ENCODE measurements at places on chromosomes 2 and 18.
A peak's percentile ranks its signal among the peaks of the same experiment; 100 is the strongest.

GRCh38 chr2:112958428-112959108 lies 19.2 kb upstream of the IL36G start:
- DNase-seq: no peak

GRCh38 chr18:53544917-53545316 lies 679.6 kb downstream of the MBD2 start:
- no peak for DNase-seq

DNA sequence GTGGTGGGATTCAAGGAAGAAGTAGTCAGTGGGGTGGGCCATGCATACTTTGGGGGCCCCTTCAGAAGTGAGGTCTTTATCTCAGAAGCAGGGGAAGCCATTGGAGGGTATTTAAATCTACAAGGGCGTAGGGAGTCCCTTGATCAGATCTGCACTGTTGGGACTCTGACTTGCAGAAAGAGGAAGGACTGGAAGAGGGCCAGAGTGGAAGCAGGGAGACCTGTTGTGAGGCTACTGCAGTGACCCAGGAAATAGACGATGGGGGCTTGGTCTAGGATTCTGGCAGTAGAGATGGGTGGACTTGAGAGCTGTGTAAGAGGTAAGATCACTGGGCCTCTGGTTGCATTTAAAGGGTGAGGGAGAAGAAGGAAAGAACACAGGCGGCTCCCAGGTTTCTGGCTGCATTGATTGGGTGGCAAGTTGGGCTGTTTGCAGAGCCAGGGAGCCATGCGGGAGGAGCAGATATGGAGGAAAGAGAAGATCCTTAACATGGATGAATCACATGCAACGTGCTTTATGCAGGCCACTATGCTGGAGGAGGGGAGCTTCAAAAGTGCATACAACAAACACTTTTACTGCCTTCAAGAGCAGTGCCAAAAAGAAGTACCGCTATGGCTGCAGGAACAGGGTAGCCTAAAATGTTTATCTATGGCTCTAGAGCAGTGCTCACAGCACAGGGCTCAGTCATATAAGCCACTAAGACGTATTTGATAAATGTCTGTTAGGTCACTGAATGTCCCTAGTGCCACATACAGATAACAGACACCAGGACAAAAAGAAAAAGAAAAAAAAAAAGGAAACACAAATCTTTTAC lies 2.3 kb downstream of the SFXN5 start:
- DNase-seq: no peak

DNA sequence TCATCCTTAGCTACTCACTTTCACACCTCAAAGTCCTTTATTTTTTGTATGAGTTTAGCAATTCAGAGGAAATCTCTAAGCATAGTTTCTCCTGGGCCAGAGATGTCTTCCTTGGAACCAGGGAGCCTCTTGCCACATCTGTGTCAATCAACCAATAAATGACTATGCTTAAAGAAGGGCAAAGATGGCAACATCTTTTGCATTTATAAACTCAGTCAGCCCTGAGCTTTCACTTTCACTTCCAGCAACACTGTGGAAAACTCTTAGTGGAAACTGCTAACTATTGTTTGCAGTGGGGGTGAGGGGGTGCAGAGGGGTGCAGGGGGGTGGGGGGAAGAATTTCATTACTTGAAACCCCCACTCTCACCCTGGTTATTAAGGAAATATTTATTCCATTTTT lies 3.4 kb downstream of the ACVR1C start:
- DNase-seq: no peak

DNA sequence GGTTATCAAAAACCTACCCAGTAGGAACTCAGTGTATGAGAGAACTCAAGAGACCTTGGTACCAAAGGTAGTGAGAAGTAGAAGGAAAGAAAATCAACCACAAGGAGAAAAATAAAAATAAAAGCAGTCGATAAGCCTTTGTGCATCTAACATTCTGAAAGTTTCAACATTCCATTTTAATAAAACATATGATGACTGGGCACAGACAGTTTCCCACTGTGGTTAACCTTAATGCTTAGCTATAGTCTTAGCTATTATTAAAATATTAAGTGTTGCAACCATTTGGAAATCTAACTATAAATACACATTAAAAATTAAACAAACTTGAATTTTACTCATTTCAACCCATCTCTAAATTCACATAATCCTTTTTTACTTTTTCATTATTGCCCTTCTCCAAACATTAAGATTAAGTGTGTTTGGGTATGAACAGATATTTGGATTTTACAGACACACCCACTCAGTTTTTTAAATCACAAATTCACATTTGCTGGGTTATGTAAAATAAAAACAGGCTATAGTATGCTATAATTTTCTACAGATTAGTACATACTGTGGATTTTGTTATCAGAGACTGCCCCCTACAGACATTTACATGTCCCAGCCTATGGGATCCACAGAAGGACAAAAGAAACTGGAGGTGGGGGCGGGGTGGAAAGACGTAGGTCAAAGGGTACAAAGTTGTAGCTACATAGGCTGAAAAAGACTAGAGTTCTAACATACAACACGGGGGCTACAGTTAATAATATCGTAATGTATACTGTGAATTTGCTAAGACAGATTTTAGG lies 32.8 kb downstream of the SRBD1 start:
- DNase-seq: no peak

DNA sequence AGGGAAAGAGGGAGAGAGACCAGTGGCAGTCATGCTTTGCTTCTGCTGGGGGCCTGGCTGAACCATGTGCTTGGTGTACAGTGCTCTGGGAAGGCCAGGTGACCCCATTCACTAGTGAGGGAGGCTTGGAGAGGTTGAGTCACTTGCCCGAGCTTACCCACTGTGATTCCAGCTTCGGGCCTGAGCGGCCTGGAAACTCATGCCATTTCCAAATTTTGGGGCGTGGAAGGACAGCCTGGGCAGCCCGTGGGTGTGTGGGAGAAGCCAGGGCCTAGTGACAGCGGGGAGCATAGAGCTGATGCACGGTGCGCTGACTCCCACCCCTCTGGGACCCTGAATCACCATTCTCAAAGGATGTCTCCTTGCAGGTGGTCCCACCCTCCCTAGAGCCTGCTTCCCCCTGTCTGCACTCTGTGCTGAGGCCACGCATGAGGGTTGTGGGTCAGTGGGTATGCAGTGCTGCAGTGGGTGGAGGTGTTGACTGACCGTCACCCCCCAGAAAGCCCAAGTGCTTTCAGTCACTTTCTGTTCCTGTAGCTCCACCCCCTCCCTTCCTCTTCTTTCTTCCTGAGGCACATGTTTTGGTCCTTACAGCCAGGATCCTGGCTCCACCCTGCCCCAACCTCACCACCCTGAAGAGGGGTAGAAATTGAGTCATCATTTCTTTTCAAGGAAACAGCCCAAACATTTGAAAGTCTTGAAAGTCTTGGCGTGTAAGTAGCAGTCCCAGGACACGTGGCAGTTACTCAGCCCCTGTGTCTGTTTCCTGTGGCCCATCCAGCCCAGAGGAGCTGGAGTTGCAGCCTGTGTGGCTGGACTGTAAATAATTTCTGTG lies 69.3 kb upstream of the MCFD2 start:
- peak; percentile 45 for DNase-seq

DNA sequence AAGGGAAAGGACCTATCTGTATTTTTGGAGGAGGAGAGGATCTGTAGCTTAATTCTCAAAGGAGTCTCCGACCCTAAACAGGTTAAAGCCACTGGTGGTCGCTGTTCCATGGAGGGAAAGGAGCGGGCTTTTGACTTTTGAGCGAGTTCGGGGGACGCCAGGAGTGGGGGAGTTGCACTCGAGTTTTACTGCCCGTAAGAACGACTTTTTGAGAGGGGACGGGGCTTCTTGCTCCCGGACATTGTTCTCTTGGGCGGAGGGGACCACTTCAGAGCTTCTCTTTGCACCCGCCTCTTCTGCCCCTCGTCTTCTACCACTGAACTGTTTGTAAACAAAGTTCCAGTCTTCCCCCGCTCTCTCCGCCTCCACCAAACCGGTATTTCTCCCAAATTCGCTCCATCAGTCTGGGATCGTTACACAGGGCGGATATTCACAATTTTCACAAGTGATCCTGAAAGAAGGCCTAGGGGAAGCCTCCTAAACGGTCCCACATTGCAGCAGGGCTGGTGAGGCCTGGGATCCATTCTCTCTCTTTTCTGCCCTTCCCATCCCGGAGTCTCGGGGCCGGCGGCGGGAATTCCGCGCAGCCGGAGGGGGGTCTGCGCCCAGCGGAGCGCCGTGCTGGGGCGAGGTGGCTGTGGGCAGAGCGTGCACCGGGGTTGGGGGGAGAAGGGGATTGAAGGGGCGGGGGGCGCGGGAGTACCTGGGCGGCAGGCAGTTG lies 6.6 kb downstream of the DLX2 start:
- DNase-seq: no peak

GRCh38 chr2:225074366-225074765 lies 32.1 kb upstream of the DOCK10 start:
- DNase-seq: no peak

DNA sequence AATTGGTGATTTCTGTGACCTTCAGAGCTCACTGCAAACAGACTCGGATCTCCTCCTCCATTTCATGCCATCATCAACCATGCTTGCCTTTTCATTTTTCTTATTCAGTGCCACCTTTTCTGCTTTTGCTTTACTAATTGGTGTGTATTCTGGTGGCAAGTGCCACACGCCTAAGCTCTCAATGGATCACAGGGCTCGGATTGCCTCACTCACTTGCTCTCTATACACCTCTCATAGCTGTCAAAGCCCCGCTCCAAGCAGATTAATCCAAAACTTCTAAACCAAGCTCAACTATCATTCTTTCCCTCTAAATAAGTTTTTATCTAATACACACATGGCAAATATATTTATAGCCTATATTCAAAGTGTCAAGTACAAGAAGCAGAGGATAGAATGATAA lies 86.4 kb downstream of the PLEKHM3 start:
- DNase-seq: no peak

DNA sequence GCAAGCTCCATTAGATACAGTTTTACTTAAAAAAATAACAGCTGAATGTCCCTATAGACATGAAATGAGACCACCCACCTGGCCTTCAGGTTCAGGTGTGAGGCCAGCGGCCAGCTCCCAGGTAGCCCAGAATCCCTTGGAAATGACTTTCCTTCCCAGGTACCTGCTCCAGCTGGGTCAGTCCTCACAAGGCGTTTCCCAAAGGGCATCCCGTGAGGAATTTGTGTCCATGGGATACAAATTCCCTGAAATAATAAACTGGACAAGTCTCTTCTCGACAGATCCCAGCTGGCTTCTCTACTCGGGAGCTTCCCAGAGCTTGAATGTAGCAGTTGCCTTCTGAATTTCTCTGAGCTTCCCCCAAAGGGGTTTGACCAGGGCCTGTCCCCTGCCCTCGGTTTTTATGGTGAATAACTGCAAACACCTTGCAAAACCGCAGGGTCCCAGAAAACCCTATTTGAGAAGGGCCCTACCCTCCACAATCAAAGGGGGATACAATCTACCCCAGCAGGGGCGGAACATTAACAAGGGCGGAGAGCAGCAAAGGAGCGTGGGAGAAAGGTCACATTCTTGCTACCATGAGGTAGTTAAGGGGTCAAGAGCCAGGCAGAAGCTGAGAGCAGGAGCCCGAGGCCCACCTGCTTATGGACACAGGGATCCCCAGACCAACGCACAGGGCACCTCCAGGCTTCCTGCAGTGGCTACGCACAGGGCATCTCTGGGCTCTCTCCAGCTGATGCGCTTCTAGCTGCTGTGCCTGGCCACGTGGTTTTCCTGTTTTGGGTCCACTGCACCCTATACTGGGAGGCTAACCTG lies 107.7 kb downstream of the HDAC4 start:
- DNase-seq: no peak

DNA sequence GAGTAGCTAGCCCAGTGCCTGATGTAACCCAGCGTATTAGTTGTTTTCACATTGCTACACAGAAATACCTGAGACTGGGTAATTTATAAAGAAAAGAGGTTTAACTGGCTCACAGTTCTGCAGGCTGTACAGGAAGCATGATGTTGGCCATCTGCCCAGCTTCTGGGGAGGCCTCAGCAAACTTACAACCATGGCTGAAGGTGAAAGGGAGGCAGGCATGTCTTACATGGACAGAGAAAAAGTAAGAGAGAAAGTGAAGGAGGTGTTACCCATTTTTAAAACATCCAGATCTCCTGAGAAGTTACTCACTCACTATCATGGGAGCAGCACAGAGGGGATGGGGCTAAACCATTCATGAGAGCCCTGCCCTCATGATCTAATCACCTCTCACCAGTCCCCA lies 6.1 kb upstream of the CYRIA start:
- no peak for DNase-seq

GRCh38 chr2:85438201-85439024 lies 19.9 kb downstream of the SH2D6 start:
- DNase-seq: no peak

GRCh38 chr2:210477496-210477895 lies 937 bp upstream of the LANCL1 start:
- peak; percentile 10 for DNase-seq

Measured in stimulated activated CD4-positive, alpha-beta T cell treated with anti-CD3 and anti-CD28 coated beads, Interleukin-15, amount 100 ng/mL, for 48 hours (primary cell).